Stomach (tissue), 19 donors: ENCODE measurements at places on chromosomes 12 and 14. TPM values are rescaled to one million over a fixed set of nuclear protein-coding genes. Genes with fewer than 3 reads are reported as not detected.

The USP44 gene
- total RNA-seq, result 2.6 TPM

The POTEG gene
- total RNA-seq, result not detected

- no peak overlapping the region for H3K4me3 ChIP-seq
- H3K4me1 ChIP-seq, result no peaks in the 10 kb centered on the region
- peak overlapping the region; percentile 56 for H3K27ac ChIP-seq
- no peaks in the 10 kb centered on the region for H3K27me3 ChIP-seq
- peaks cover 31% of the 10 kb centered on the region for H3K36me3 ChIP-seq
Measured at GRCh38 chr14:74838166-74838565, 37.8 kb downstream of the PROX2 start.

The SERPINA5 gene
- total RNA-seq, result not detected

DNA sequence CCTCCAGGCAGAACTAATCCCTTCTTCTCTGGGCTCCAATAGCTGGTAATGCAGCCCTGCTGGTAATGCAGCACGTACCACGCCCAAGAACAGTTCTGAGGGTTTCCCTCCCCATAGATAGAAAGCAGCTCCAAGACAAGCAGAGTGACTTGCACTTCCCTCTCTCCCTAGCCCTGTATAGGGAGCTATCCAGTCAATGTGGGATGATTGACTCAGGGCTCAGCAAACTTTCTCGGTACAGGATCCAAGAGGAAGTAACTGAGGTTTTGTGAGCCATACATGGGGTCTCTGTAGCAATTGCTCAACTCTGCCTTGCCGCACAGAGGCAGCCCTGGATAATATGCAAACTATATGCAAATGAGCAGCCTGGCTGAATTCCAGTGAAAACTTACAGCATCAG, 15.5 kb upstream of the FKBP4 start:
- H3K36me3 ChIP-seq, result no peaks in the 10 kb centered on the region
- H3K27me3 ChIP-seq, result peaks cover 17% of the 10 kb centered on the region
- H3K4me1 ChIP-seq, result peaks cover 8% of the 10 kb centered on the region
- DNase-seq, result no peak

- no peak for DNase-seq
- H3K4me3 ChIP-seq, result no peak overlapping the region
- H3K36me3 ChIP-seq, result no peaks in the 10 kb centered on the region
- no peak overlapping the region for H3K27ac ChIP-seq
Measured at GRCh38 chr12:4153343-4153892, 120.1 kb upstream of the CCND2 start.

The MEG3 gene
- 124 TPM for total RNA-seq

DNA sequence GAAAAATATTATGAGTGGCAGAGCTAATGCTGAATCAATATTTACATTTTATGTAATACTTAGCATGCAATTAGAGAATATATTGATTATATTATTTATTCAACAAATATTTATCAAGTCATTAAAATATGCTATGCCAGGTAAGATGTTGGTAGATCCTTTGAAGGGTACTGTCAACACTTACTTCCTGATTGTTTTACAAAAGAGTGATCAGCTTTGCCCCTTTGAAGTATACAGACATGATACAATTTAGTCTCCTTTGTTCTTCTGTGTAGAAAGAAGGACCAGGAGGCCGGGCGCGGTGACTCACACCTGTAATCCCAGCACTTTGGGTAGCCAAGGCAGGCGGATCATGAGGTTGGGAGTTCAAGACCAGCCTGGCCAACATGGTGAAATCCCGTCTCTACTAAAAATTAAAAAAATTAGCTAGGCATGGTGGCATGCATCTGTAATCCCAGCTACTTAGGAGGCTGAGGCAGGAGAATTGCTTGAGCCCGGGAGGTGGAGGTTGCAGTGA, 73.9 kb upstream of the IFNG-AS1 start:
- no peaks in the 10 kb centered on the region for H3K36me3 ChIP-seq
- H3K27me3 ChIP-seq, result no peaks in the 10 kb centered on the region
- H3K27ac ChIP-seq, result no peak overlapping the region
- DNase-seq, result peak; percentile 34
- H3K4me3 ChIP-seq, result no peak overlapping the region

The NEMF gene
- total RNA-seq, result 107 TPM

- no peaks in the 10 kb centered on the region for H3K27me3 ChIP-seq
- H3K27ac ChIP-seq, result peak overlapping the region; percentile 74
- H3K4me3 ChIP-seq, result no peak overlapping the region
- H3K36me3 ChIP-seq, result no peaks in the 10 kb centered on the region
Measured at GRCh38 chr12:110577864-110578693, 5.0 kb downstream of the PPTC7 start.

The OR4K14 gene
- total RNA-seq, result not detected

DNA sequence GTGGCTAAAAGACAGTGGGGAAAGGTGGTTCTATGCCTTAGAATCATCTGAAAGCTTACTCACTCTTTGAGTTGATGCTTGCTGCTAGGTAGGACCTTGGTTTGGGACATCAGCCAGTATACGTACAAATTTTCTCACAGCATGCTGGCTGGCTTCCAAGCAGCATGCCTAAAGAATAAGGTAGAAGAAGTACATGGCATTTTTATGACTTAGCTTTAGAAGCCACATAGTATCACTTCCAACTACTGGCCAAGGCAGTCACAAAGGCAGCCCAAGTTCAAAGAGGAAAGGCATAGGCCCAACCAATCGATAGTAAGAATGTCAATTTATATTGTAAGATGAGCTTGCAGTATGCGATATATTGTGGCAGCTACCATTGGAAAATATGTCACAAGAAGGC, 284.2 kb upstream of the CAND1 start:
- H3K4me1 ChIP-seq, result no peaks in the 10 kb centered on the region
- H3K27ac ChIP-seq, result no peak overlapping the region
- H3K27me3 ChIP-seq, result no peaks in the 10 kb centered on the region
- H3K36me3 ChIP-seq, result no peaks in the 10 kb centered on the region
- no peak overlapping the region for H3K4me3 ChIP-seq
